ENCODE measurements at places on chromosomes 6 and 20.

DNA sequence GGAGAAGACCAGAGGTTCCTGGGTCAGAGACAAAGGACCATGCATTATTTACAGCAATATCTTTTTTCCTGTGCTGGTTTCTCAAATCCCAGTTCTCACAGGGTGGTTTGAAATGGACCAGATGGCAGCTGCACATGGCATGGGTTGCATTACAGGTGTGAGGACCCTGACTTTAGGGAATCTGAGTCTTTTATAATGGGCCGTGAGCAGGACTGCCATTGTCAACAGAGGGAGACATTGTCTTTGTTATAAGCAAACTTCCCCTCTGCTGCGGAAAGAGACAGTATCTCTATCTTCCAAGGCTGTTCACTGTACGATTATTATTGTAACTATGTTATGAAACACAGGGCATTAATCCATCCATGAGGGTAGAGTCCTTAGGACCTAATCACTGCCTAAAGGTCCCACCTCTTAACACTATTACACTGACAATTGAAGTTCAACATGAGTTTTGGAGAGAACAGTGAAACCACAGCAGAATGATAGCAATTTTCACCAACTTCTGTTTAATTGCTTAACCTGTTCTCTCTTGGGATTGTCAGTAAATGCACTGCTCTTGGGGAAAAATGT, 156.1 kb upstream of the AGPAT4 start:
- no peak for DNase-seq

GRCh38 chr20:56200456-56200855, 48.1 kb upstream of the MC3R start:
- DNase-seq, result no peak

DNA sequence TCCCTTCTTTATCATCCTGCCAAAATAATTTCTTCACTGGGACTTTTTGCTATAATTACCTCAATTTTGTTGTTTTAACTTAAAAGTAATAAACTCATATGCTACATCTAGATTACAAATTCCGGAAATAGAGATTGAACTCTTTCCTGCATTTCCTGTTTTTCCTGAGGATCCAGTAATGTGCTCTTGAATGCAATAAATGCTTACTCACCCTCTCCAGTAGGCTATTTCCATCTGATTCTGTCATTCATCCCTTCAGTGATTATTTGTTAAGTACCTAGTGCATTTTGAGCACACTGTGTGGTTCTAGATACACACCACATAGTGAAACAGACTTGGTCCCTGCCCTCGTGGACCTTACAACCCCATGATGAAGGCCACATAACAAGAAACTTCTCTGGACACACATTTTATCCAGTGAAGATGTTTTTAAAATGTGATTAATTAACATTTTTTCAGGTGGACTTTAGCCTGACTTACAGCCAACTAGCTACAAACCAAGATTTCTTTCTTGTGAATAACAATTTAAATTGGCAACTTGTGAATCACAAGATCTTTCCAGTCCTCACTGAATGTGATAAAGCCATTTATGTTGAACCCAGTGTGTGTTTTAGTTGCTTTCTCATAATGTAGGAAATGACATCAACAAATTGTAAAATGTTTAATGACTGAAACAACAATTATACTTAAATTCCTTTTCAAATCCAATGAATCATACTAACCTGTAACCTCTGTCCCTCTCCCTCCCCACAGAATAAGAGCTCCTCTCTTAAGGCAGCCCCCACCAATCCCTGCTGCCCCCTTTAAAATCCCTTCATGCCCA, 272.3 kb downstream of the KHDC1L start:
- DNase-seq, result no peak

DNA sequence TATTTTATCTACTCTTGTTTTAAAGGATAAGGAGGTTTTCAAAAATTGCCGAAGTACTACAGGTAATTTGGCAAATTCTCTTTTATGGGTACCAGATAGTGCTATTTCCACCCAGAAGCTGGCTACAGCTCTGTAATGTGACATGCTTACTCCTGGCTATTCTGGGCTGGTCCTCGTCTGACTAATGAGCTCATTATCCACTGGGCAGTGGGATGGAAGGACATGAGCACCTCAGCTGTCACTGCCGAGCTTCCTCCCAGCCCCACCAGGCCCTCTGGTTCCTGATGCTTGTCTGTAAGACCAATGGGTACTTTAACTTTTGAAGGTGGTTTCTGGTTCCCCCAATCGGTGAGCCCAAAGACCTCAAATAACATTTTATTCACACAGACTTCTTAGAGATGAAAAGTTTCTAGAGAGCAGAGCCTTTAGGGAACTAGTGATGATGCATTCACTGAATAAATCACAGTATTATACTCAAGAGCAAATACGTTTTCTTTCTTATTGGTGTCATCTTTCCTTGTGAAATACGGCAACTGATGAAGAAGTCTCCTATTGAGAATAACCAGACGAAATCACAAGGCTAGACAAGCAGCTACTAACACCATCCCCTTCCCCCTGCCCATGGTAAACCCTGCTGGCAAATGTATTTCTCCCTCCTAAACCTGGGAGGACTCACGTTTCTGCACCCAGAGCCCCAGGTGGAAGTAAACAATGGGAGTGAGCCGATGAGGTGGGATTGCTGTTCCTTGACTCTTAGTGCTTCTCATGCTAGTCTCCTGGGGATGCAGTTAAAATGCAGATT, 80.8 kb downstream of the SLC22A3 start:
- DNase-seq, result no peak

All from stimulated activated CD4-positive, alpha-beta T cell treated with anti-CD3 and anti-CD28 coated beads, Interleukin-1b, Interleukin-23, amount 100 ng/mL, for 48 hours (primary cell).